Activated CD4-positive, alpha-beta T cell treated with anti-CD3 and anti-CD28 coated beads, Interleukin-2, amount 50 U/mL, for 1 hour (primary cell): ENCODE measurements at places on chromosomes 4 and X.

GRCh38 chrX:51155566-51155965 lies 177.1 kb upstream of the NUDT10 start:
- no peak for DNase-seq

DNA sequence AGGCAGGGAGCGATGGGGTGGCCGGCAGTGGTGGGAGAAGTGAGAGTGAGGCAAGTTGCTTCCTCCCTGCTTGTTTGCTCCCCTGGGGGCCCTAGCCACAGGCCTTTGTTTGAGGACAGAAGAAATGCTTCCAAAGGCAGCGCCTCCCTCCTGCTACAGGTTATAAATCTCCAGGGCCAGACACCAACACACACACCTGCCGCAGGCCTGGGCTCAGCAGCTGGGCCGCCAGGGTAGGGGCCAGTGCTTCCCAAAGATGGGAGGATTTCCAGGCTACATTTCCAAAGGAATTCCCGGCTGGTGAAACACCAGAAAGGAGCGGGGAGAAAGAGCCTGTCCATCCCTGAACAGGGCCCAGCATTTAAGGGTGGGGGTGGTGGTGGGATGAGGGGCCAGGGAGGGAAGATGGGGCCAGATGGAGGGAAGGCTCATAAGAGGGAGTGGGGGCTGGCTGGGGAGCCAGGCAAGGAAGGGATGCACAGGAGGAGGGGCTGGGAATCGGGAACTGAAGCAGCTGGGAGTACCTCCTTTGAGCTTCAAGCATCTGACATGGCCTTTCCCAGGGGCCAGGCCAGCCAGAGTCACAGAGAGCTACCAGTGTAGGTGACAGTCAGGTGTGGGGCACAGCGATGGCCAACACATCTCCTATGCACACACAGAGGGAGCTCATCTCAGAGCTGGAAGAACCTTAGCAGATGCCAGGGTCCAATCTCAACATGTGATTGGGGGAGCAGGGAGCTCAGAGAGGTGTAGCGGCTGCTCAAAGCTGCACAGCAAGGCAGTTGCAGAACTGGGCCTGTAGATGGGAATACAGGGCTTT lies 143.9 kb downstream of the PJA1 start:
- DNase-seq: no peak

- DNase-seq: no peak
Measured at GRCh38 chr4:7191546-7192251, 639 bp upstream of the SORCS2 start.

DNA sequence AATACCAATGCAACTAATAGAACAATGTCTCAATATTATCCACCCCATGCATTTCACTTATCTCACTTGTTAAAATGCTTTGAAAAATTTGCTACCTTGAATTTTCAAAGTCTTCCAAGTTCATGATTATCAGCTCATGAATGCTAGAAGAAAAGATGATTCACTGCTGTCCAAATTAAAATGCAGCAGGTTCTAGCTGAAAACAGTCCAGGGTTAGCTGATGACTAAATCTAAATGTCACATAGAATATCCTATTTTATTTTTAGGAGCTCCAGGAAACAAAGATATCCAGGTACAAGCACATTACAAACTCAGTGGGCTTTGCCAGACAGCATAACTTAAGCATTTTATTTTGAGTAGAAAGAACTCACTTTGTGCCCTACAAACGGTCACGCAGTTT lies 38.0 kb upstream of the SPARCL1 start:
- no peak for DNase-seq

- no peak for DNase-seq
Measured at GRCh38 chr4:165532976-165533375, 154.2 kb downstream of the CPE start.

DNA sequence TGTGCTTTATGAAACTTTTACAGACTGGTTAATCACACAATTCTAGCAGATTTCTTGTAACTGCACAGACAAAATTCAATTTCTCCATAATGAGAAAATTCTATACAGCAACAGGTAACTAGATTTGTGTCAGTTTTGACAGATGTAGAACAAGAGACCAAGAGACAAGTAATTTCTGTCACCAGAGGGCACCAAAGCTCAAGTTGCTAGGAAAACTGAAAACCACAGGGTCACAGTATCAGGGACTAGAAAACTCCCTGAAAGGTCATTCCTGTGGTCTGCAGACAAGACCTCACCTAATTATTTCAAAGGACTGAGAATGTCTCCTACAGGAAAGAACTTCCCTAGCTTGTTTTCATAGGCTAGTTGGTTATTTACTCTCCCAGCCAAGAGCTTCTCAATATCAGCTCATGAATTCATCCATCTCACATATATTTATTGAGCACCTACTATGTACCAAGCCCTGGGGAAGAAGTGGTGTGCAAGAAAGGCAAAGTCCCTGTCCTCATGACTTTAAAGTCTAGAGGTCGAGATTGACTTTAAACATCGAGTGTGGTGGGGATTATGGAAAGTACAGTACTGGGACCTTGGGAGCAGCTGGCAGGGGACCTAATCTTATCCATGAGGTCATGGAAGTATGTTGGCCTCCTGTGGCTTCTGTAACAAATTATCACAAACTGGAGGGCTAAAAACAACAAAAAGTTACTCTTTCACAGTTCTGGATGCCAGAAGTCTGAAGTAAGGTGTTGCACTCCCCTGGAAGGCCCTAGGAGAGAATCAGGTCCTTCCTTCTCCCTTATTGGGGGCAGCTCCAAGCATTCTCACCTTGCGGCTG lies 47.8 kb upstream of the SETD7 start:
- no peak for DNase-seq
